ENCODE measurements at places on chromosomes 11 and 22.

DNA sequence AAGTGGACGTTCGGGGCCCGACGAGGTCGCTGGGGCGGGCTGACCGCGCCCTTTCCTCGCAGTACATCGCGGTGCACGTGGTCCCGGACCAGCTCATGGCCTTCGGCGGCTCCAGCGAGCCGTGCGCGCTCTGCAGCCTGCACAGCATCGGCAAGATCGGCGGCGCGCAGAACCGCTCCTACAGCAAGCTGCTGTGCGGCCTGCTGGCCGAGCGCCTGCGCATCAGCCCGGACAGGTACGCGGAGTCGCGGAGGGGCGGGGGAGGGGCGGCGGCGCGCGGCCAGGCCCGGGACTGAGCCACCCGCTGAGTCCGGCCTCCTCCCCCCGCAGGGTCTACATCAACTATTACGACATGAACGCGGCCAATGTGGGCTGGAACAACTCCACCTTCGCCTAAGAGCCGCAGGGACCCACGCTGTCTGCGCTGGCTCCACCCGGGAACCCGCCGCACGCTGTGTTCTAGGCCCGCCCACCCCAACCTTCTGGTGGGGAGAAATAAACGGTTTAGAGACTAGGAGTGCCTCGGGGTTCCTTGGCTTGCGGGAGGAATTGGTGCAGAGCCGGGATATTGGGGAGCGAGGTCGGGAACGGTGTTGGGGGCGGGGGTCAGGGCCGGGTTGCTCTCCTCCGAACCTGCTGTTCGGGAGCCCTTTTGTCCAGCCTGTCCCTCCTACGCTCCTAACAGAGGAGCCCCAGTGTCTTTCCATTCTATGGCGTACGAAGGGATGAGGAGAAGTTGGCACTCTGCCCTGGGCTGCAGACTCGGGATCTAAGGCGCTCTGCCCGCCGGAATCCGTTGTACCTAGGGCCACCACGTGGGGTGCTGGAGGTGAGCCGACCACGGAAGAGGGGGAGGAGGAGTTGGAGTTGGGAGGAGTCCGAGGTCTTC is 771 bp downstream of the MIF start:
- peak; percentile 52 for DNase-seq

- no peak for DNase-seq
These were observed 7.3 kb downstream of the RELT start for GRCh38 chr11:73383249-73384124.

- DNase-seq: no peak
These were observed 18.6 kb downstream of the TSKU start for GRCh38 chr11:76801736-76802135.

GRCh38 chr11:73752216-73752867 is 8.5 kb downstream of the RAB6A start:
- no peak for DNase-seq

DNA sequence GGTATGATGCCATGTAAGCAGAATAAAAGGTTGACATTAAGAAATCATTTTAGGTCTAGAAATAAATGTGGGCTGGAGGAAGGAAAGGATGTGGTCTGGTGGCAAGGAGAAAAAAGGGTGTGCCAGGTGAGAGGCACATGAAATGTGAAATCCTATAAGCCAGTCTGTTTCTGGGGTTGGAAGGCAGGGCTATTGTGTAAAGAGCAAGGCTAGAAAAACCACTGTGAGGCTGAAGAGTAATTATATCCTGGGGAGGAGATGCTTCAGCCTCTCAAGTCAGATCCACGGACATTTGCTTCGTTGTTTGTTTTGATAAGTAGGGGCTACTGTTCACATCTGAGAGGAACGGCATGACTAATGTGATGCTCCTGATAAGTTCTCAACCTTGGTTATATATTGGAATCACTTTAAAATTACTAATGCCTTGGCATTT is 77.5 kb upstream of the CTSC start:
- DNase-seq: no peak

DNA sequence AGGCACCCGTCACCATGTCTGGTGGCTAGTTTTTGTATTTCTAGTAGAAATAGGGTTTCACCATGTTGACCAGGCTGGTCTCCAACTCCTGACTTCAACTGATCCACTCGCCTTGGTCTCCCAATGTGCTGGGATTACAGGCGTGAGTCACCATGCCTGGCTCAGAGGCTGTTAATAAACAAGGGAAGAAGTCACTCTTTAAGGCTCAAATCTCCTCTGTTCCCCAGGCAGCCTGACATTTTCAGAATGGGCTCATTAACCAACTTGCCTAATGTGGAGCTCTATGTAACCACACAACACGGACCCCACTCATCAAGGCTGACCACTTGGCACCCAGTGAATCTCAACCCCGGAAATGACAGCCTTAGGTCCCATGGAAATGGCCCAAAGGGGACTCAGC is 24.1 kb downstream of the APOL3 start:
- no peak for DNase-seq

- DNase-seq: no peak
These were observed 14.2 kb downstream of the LMO1 start for GRCh38 chr11:8249482-8249881.

DNA sequence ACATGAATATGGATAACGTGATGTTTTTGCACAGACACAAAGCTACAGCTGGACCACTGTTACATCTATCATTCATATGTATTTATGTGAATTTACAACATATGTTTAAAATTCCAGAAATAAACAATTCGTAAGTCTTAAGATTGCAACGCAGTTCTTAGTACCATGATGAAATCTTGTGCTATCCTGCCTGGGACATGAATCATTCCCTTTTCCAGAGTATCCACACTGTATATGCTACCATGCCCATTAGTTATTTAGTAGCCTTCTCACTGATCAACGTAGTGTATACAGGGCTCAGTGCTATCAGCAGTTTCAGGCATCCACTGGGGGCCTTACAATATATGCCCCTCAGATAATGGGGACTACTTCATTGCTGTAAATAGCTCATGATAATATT is 4.3 kb downstream of the ATL3 start:
- DNase-seq: no peak

DNA sequence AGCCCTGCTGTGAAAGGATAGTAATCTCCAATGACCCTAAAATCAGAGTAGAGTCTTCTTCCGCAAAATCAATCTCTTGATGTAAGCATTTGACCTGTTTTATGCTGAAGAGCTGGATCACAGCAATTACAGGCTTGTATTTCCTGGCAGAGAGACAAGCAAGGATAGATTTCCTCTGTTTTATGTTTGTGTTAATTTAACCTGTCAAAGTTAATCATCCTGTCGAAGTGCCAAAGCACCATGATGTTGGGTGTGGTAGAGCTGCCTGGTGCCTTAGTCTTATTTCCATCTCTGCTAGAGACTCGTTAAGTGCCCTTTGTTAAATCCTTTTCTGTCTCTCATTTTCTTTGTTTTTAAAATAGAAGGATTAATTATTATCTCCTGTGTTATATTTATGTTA is 248.1 kb downstream of the CNTN5 start:
- DNase-seq: no peak

GRCh38 chr22:23180301-23180892 is at the start of gene BCR:
TSS of gene BCR (plus strand) at chr22:23180509. CDS start at chr22:23180961, 452 bp downstream.
- peak; percentile 44 for DNase-seq

DNA sequence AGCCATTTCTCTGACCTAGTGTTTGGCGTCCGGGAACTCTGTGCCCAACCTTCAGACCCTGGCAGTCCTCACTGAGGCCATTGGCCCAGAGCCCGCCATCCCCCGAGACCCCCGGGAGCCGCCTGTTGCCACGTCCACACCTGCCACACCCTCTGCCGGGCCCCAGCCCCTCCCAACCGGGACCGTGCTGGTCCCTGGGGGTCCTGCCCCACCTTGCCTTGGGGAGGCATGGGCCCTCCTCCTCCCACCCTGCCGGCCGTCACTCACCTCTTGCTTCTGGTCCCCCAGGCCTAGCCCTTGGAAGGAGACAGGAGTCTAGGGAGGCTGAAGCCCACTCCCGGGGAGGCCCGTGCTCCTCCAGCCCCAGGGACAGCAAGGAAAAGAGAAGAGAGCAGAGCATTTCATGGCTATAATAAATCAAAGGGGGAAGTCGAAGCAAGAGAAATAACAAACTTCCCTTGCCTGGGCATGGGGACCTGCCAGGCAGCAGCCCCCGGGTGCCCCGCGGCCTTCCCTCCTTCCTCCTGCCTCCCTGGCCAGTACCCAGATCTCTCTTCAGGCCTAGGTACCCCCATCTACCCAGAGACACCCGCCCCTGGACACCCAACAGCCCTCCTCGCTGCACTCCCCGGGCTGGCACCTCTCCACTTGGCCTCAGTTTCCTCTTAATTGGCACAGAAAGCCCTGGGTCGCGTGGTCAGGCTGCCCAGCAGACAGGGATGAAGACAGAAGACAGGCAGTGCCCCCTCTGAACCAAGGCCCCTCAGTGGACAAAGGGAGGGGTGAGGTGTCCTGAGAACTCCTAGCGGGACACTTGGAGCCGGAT is 13.0 kb upstream of the SLC39A13 start:
- no peak for DNase-seq

GRCh38 chr22:21108379-21109115 is 62.8 kb downstream of the LRRC74B start:
- DNase-seq: no peak

- no peak for DNase-seq
These were observed 148.9 kb downstream of the TBC1D22A start for GRCh38 chr22:46911346-46911745.

DNA sequence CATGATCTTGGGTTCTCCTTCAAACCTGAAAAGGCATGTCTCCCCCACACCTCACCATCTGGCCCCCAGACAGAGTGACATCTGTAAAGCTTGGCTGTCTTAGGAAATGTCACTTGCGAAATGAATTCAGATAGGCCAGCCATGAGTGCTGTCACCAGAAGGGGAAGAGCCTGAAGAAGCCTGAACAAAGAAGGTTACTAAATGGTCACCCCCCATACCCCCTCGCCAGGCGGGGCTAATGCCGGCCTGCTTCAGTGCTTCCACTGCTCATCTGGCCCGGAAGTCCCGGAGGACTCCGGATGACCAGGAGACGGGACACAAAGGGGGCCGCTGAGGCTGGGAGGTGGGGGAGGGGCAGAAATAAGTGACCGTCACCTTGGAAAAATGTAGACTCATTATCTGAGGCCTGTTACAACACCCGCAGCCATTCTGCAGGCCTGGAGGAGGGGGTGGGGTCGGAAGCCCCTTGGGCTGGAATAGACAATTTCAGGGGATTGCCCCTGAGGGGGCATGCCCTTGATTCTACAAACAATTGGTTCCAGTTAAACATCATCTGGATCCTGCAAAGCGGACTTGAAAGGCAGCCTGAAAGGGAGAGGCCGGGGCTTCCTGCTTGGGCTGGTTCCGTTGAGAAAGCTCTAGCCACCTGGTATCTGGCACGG is 43.2 kb downstream of the NAT10 start:
- DNase-seq: no peak

- no peak for DNase-seq
These were observed 1282.9 kb downstream of the TBC1D22A start for GRCh38 chr22:48045369-48045768.

DNA sequence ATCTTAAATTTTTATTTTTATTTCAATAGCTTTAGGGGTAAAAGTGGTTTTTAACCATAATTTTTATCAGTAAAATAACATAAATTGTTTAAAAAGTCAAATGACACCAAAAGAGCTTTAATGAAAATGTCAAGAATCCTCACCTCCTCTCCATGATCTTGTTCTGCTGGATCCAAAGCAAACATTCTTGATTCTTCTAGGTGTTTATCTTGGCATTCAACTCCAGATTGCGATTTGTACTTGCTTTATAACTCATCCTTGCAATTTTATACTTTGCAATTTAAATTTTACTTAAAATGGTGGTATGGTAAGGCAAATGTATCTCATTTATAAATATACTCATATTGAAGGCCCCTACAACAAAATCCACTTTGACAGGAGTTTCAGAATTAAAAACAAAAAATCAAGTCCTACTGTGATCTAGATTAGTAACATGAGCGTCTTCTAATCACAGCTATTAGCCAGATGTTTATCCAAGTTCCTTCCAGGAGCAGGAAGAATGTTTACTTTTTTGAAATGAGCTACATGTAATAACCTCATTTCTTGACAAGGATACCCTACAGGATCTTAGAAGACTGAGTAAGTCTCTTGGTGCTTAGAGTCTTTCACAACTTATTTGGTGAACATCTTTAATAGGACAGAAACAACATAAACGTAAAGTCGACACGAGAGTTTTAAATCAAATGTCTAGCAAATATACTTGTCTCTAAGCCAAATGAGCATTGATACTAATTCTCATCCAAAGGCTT is 72.4 kb upstream of the CARD18 start:
- no peak for DNase-seq

DNA sequence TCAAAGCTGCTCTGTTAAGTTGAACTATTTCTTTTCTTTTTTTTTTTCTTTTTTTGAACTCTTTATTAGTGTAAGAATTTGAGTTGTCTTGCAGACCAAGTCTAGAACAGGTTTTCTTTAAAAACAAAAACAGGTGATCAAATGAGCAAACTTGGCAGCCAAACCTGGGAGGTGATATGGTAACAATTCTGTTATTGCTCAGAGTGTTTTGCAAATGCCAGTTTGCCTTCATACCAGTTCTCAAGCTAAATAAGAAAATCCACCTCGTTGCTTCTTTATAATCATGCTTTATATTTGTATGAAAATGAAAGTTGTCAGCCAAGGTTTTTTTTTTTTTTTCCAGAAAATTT is 76.9 kb downstream of the DEPDC5 start:
- no peak for DNase-seq

DNA sequence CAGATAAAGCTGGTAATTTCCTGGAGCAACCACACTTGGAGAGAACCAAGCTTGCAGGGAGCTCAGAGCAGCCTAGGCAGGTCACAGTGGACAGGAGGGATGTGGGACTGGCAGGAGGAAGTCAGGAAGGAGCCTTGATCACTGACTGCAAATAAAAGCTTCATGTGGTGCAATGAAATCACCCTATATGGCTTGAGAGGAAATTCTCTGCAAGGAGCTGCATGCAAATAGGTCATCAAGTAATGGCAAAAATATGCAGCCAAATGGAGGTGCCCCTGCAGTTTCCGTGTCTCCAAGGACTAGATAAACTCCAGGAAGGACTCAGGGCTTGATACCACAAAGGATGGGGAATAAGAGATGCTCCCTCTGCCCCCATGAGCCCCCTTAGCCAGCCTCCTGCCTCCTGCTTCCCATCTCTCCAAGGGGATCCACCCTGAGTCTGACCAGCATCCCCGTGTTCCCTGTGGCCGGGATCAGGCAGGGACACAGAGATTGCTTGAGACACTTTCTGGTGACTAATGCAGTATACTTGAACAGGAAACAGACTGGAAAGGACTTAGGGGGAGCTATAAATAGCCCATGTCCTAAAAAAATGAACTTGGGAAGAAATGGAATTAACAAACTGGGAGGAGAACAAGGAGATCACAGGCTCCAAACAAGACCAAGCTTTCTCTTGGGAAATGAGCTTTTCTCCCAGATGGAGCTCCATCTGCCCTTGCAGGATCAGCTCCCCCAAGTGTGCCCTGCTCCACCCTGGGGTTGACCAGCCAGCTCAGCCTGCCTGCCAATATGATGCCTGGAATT is 23.9 kb upstream of the MICAL2 start:
- no peak for DNase-seq

- DNase-seq: no peak
These were observed 866.8 kb upstream of the TENM4 start for GRCh38 chr11:80307676-80308075.

- no peak for DNase-seq
These were observed 11.5 kb downstream of the ZBED4 start for GRCh38 chr22:49865156-49865555.

Data from memory B cell (primary cell).